Astrocyte of the spinal cord (primary cell): ENCODE measurements at places on chromosomes 1 and 21.

GRCh38 chr1:219651993-219652392 lies 39.1 kb upstream of the ZC3H11B start:
- DNase-seq: no peak

DNA sequence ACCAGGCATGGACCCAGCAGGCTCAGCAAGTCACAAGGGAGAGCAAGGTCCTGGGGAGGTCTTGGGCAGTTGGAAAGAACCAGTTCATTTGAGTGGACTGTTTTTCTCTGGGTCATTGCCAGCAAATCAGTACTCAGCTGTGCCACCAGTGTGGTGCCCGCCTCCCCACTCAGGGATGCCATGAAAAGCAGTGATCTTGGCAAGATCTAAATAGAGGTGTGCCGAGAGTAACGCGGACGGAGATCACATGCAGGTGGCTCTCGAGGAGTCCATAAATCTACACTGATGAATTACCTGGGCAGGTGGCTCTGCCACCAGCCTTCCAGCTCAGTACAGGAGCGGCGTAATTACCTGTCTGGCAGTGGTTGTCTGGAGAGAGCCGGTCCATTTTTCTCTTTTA lies 642.2 kb downstream of the PTPRU start:
- no peak for DNase-seq

DNA sequence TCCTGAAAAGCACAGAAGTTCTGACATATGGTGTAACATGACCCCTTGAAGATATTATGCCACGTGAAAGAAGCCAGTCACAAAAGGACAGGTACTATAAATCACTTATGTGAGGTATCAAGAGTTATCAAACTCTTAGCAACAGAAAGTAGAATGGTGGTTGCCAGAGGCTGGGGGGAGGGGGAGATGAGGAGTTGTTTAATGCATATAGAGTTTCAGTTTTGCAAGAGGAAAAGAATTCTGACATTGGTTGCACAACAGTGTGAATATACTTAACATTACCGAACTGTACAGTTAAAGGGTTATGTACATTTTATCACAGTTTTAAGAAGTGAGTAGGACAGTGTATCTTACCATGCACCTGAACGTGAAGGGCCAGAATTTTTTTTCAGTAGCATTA lies 80.0 kb downstream of the USP25 start:
- DNase-seq: peak; percentile 35

DNA sequence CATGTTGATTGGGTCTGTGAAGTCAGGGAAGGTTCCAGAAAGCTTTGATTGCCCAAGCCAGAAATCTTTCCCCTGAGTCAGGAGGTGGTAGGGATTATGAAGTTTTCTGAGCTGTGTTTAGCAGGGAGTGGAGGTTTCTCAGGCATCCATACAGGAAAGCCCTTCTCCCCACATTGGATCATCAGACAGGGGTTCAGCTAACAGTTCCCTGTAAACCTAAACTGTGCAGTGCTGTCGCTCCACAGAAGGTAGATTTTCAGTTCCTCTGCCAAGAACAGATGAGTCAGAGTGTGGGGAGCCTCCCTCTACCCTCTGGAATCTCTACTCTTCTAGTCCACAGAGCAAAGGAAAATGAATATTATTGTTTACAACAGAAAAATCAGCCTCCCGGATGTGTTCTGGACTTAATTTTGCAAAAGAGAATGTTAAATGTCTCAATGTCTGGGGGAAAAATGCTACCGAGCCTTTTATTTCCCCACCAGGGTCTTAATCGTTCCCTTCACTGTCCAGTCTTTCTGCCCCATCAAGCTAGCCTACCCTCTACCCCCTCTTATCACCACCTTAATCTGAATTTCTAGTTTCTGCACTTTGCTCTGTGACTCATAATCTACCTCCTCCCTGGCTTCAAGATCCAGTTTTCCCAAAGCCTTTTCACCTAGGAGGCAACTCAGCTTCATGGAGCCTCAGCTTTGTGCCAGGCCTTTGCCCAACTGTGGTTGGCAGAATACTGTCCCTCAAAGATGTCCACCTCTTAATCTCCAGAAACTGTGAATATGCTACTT lies 355.6 kb downstream of the PRDM2 start:
- DNase-seq: peak; percentile 56

- no peak for DNase-seq
These were observed 24.2 kb downstream of the MAEL start for GRCh38 chr1:167013108-167013929.

- DNase-seq: no peak
These were observed 25.6 kb downstream of the MEF2D start for GRCh38 chr1:156474966-156475365.

GRCh38 chr1:186611156-186611555 lies 69.1 kb downstream of the PTGS2 start:
- no peak for DNase-seq

GRCh38 chr1:1778663-1779319 lies 521 bp upstream of the NADK start:
- no peak for DNase-seq

GRCh38 chr1:69421286-69421685 lies 146.4 kb upstream of the LRRC7 start:
- DNase-seq: peak; percentile 28

GRCh38 chr1:112387807-112388206 lies 8.2 kb upstream of the CTTNBP2NL start:
- no peak for DNase-seq

- DNase-seq: peak; percentile 4
These were observed 33.0 kb downstream of the LAMC2 start for GRCh38 chr1:183218971-183219615.

GRCh38 chr1:199151634-199152425 lies 513.0 kb downstream of the PTPRC start:
- no peak for DNase-seq

DNA sequence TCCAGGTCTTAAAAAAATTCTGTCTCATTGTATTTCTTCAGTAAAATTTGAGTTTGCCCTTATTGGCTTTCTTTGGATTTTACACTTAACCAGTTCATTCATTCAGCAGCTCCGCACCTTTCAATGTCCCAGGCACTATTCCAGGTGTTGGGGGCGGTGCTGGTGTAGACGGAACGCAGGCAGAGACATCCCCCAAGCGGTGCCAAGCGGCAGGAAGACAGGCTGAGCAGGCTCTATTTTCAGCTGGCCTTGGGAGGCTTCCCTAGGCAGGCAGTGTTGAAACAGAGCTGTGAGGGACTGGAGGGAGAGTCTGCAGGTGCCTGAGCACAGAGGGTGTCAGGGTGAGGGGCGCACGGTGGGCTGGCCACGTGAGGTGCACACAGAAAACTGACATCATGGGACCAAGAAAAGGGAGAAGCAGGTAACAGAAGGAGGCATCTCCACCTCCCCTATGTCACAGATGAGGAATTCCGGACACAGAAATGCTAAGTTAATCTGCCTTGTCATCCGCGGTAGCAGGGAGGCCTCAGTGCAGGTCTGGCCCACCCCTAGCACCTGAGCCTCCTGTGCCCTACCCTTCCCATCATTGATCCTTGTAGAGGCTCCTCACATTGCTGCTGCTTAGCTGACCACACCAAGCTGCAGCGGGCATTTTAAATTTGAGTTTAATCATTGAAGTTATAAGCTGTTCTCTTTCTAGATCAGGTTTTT lies 40.8 kb downstream of the SLC37A1 start:
- no peak for DNase-seq

- DNase-seq: no peak
These were observed 95.6 kb upstream of the SNX7 start for GRCh38 chr1:98565951-98566350.

- no peak for DNase-seq
These were observed 32.1 kb downstream of the SERTAD4 start for GRCh38 chr1:210264496-210265380.

GRCh38 chr21:17343055-17343454 lies 169.8 kb upstream of the CXADR start:
- peak; percentile 13 for DNase-seq

DNA sequence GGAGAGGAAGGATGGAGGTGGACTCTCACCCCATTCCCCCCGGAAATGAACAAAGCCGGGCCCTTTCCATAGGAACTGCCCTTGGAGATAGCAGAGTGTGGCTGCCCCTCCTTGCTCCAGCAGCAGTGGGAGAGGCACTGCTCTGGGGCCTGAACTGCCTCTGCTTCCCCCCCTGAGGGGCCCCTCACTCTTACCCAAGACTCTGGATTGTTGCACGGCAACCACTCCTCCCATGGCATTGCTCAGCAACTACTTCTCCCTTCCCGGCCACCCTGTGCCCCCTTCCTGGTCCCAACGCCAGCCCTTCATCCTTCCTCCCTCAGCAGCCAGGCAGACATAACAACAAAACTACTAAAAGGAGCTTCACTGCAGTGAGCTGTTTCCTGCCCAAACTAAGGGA lies 3.0 kb upstream of the ACKR1 start:
- DNase-seq: no peak

GRCh38 chr1:88897070-88897730 lies 5.8 kb upstream of the GTF2B start:
- no peak for DNase-seq

GRCh38 chr1:184823080-184823479 lies 68.4 kb upstream of the EDEM3 start:
- no peak for DNase-seq

- DNase-seq: no peak
These were observed 73.6 kb downstream of the TBX15 start for GRCh38 chr1:118914379-118915161.

DNA sequence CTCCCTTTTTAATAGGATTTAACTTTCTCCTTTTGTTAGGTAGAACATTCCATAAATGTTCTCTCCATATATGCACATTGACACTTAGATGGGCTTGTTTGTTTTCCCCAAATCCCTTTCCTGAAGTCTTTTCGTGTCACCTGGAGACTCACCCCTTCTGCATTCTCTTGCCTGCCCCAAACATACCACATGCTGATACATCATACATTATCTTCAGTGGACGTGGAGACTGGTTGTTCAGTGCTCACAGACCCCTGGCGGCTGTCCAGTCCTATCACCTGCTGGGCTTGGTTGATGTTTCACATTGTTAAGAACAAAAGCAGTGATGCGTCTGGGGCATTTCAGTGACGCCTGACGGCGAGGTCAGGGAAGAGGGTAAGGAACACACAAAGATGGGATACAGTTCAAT lies 22.2 kb downstream of the FMOD start:
- peak; percentile 82 for DNase-seq

DNA sequence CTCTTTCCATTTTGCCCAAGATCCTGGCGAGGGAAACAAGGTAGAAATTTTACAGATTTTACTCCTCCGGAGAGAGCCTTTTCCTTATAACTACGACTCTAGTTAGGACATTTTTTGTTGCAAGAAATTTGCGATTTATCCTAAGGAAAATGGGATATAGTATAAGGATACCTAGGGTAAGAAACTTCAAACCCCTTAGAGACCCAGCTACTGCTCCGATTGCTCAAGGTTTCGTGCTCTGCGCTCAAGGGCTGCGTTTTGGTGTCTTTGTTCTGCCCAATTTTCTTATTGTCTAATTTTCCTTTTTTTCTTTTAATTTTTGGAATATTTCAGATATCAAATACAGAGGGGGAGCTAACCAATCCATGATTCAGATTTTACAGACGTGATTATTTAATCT lies 1.5 kb downstream of the TTC3 start:
- no peak for DNase-seq

DNA sequence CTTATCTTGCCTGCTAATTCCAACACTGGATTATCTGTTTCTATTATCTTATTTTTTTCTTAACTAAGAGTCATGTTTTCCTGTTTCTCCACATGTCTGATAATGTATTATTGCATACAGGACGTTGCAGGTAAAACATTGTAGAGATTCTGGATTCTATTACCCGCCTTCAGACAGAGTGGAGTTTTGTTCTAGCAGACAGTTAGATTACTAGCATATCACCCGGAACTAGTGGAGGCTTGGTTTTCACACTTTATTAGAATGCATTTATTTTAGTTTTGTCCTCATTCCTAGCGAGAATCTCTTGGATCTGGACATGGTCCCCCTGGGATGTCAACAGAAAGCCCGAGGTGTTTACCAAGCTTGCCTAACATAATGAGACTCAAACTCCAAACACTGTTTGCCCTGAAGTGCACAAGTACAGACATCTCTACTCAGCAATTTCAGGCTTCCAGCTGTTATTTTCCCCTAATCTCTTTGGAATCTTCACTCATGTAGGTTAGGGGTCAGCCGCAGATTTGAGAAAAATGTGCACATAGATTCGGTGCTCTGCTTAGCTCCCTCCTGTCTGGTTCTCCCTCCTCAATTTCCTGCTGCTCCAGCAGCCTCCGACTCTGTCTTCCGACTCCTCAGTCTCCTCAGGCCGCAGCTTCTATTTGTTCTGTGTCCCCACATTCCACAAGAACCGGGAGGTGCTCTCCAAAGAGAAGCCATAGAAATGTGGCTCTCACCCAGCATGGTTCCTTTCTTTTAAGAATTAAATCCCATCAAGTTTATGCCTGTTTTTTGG lies 36.8 kb upstream of the PTPRF start:
- peak; percentile 14 for DNase-seq

- DNase-seq: no peak
These were observed 49.0 kb downstream of the OMA1 start for GRCh38 chr1:58497499-58497898.

DNA sequence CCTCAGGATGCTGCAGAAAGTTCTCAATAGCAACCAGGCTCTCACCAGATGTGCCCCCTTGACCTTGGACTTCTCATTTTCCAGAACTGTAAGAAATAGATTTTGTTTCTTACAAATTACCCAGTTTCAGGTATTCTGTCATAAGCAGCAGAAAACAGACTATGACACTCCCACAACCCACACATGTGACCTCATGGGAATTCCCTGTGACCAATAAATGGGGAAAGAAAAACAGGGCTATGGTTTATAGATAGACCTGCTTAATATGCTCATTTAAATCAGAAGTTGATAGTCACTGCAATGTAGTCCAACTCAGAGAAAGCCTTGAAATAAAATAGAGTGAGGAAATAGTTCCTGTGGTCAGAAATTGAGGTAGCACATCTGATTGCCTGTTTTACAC lies 380.9 kb upstream of the PTBP2 start:
- DNase-seq: no peak

- no peak for DNase-seq
These were observed 42.0 kb downstream of the CAPZB start for GRCh38 chr1:19443326-19443725.

DNA sequence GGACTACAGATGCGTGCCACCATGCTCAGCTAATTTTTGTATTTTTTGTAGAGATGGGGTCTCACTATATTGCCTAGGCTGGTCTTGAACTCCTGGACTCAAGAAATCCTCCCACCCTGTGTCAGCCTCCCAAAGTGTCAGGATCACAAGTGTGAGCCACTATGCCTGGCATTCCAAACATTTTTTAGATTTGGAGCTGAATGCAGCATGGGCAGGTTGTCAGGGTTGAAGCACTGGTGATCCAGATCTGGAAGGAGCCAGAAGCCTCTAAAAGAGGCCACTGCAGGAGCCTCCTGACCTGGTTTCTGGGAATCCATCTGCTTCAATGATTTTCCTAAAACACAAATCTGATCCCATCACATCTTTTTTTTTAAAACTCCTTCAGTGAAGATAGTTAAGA lies 1.8 kb upstream of the CTPS1 start:
- no peak for DNase-seq

- DNase-seq: no peak
These were observed 941 bp upstream of the C1orf21 start for GRCh38 chr1:184385865-184386311.

GRCh38 chr1:201489643-201490261 lies 17.2 kb downstream of the CSRP1 start:
- no peak for DNase-seq
